Fibroblast of upper back skin (primary cell): ENCODE measurements at places on chromosomes 2 and 18.
A peak's percentile ranks its signal among the peaks of the same experiment; 100 is the strongest.

GRCh38 chr2:9973690-9974089 is 22.2 kb downstream of the GRHL1 start:
- no peak for DNase-seq

- no peak for DNase-seq
Measured at GRCh38 chr2:64525317-64525613, 1.1 kb downstream of the AFTPH start.

GRCh38 chr2:239612133-239612532 is 211.3 kb upstream of the HDAC4 start:
- no peak for DNase-seq

GRCh38 chr2:63899639-63900038 is 57.9 kb downstream of the UGP2 start:
- no peak for DNase-seq

- peak; percentile 4 for DNase-seq
Measured at GRCh38 chr2:106642679-106643078, 155.5 kb downstream of the CD8B2 start.

DNA sequence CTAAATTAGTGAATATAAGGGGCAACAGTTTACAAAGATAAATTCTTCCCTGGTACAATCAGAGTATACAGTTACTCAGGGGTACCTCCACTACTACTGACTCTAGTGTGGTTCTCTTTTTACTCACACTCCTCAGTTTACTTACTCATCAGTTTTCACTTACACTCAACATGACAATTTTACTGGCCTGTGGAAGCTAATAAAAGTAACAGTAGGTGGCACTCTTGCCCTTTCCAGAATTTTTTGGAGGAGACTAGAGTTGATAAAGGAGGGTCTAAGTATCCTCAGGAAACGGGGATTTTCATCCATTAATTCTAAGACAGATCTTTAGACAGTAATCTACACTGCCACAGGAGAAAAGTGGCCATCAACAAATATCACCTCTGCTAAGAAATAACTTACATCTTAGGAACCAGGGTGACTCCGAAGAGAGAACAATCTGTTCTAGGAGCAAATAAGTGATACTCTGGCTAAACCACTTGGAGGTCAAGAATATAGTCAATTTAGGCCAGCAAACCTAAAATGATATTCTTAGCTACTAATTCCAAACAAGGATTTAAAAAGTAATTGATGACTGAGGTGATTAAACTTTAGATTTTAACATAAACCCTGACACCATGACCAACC is 61.3 kb downstream of the ATL2 start:
- peak; percentile 60 for DNase-seq

DNA sequence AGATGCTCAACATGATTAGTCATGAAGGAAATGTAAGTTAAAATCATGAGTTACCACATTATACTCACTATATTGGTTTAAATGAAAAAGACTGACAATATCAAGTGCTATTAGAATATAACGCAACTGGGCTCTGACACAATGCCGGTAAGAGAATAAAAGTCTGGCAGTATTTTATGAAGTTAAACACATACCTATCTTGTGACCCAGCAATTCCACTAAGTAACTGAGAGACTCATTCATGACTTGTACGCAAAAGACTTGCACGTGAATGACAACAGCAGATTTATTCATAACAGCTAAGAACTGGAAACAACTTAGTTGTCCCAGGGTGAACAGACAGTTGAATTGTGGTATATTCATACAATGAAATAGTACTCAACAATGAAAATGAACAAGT is 342.1 kb downstream of the SLC4A3 start:
- peak; percentile 45 for DNase-seq
